ENCODE measurements at places on chromosomes 1 and 21.

DNA sequence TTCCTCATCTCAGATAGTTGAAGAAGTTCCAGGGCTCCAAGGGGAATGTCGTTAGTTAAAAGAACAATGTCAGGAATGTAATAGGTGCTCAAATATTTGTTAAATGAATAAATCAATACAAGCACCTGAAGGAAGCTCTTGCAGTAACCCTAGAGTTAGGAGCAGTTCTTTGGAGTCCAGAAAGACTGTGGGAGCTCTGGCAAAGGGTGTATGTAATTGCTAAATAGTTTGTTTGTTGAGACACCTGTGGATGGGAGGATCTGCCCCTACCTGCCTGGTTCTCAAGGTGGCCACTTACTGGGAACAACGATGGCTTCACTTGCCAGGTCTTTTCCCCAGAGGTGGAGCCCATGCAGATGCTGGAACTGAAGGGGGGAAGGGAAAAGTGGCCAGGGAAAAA, 27.5 kb upstream of the JUN start:
- DNase-seq = no peak

DNA sequence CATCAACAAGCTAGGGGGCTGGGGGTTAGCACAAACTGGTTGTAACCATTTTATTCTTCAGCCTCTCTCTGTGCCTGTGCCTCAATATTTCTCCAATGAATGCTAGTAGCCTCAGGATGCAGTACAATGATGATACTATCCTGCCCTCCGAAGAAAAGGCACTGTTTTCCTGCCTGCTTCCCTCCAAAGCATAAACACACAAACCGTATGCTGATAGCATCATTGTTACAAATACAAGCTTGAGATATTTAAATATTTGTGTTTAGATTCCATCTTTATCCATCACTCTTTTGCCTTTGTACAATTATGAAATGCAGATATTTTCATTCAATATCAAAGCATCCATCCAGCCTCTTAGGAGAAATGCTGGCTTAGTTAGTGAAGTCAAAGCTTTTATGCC, 404.8 kb downstream of the DUSP10 start:
- DNase-seq = no peak

DNA sequence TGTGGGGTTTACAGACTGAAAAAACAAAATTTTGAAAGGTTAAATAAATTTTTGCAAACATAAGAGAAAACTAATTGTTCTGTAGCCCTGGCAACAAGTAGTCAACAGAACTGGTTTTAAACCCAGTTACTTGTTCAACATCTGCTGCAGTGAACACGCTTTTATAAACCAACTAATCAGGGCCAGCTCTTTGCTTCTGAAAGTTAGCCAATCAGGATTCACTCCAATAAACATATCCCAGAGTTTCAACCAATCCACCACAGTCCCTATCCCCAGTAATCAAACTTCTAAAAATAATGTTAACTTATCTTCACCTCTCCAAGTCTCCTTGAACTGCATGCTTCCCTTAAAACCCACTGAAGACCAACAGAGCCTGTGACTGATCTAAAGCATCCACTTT, 306.6 kb downstream of the CTH start:
- DNase-seq = no peak

DNA sequence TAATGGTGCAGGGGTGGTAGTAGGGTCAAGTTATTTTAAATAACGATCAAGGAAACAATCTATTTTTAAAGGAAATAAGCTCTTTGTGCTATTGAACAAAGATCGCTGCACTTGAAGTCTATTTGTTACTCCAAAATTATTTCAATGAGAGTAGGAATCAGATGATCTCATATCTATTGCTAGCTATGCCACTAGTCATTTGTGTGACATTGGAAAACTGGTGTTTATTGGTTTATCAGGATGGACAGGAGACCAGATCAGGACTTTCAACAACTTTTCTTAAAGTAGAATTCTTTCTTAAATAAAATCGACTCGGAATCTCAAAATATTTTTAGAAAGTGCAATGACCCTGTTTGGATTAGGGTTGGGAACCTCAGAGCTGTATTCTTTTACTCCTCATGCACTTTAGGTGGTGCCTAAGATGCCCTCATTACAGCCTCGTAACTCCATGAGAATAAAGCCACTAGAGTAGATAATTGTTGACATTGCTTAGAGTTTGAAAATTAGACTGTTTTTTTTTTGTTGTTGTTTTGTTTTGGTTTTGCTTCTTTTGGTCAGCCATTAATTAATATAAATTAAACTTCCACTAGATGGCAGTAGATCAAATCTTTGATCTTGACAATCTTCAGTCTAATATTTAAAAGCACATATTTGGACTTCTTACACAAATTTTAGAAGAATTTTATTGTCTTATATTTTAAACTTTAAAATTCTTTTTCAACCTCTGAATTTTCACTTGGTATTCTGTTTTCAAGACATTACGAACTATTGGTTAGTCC, 352.4 kb downstream of the USP25 start:
- peak; percentile 28 for DNase-seq
